Activated naive CD4-positive, alpha-beta T cell (primary cell): ENCODE measurements at places on chromosomes 11 and 22.

DNA sequence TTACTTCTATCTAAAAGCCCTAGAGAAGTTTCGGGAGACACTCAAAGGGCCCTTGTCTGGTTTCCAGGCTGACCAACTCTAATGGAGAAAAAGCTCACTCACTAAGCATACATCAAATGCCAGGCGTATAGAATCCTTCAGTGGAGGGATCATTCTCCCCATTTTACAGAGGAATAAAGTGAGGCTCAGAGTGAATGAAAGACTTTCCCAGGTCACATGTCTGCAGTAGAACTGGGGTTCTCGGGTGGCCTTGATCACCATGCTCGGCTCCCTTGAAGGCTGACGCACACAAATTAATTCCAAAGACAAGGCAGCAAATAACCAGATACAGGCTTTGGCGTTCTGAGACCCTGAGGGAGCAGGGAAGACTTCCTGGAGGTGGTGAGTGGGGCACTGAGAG lies 60.0 kb downstream of the THAP12 start:
- DNase-seq: no peak

DNA sequence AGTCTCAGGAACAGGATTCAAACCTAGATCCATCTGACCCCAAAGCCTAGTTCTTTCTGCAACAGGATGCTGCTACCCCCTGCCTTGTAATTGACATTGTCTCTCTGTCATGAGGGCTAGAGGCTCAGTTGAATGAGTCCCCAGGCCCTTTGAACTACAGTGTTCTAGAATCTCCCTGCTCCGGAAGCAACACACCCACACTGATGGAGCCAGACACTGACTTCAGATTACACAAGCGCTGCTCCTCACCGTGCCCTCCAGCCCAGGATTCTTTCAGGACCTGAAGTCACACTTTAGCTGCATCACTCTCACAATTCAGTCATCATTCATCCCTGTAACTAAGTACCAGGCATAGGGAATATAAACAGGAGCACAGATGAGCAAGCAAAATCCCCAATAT lies 69.6 kb downstream of the RAB30 start:
- DNase-seq: no peak

DNA sequence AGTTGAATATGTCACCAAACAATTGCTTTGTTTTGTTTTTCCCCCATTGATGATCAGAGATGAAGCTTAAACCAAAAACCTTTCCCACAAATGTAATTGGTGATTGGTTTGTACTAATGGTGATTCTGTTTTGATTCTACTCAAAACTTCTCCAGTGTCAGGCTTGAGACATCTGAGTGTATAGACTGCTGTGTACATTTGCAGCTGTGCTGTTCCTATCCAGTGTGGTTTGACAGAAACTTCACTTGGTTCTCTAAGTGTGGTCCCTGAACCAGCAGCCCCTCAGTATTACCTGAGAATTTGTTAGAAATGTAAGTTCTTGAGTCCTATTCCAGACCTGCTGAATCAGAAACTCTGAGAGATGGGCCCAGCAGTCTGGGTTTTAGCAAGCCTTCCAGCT lies 84.8 kb downstream of the PPP6R3 start:
- no peak for DNase-seq

DNA sequence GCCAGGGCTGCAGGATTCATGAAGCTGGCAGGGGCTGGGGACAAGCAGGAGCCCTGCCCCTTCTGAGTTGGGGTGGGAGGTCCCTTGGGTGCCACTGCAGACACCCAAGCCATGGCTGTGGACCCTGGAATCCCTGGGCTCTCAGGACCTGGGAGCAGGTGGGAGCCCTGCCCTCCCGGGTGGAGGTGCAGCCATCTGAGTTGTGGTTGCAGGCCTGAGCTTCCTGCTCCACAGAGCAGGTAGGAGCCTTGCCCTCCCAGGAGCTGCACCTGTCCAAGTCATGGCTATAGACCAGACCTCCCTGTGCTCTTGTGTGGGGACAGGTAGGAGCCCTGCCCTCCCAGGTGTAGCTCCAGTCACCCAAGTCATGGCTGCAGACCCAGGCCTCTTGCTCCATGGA lies 113.5 kb downstream of the ARHGAP20 start:
- DNase-seq: no peak

- no peak for DNase-seq
These were observed 7.2 kb downstream of the CHKA start for GRCh38 chr11:68113986-68114385.

DNA sequence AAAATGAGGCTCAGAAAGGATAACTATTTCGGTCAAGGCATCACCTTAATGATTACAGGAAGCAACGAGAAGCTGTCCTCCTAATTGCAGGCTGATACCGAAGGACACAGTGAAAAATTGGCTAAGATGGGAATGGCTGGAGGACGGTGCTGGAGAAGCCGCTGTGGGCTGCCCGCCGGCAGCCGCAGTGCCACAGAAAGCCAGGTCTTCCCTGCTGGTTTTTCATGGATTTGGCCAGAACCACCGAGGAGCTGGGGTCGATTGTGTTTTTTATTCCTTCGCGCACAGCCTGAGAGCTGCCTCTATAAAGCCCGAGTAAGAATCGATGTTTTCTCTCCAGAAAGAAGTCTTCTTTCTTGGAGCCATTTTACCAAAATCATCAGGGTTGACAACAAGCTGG lies 1484.2 kb downstream of the BRD1 start:
- no peak for DNase-seq

- DNase-seq: no peak
These were observed 35.7 kb downstream of the CD44 start for GRCh38 chr11:35174666-35175065.

GRCh38 chr11:69048031-69048693 lies 570 bp upstream of the TPCN2 start:
- no peak for DNase-seq
